ENCODE measurements at places on chromosomes 3 and 15.

- peak; percentile 47 for DNase-seq
These were observed 473.7 kb upstream of the ROBO2 start for GRCh38 chr3:76566211-76566534.

- no peak for DNase-seq
These were observed 53.5 kb upstream of the LEKR1 start for GRCh38 chr3:156772588-156773206.

GRCh38 chr15:96121086-96121920 lies 209.2 kb upstream of the NR2F2 start:
- DNase-seq, result no peak

DNA sequence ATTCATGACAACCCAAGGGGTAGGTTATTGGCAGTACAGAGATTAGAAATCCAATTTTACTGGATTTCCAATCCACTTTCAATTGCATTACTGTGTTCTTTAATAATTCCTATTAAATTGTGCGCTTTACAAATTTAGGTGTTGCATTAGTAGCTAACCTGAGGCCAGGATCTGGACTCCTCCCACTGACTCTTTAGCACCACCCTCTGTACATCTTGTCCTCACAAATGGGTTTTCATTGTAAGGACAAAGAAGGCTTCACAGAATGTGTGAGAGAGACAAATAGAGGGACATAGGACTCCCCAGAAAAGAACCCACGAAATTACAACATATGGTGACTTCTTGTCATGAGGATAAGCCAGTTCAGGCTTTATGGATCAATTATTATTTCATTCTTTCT lies 643.1 kb upstream of the NAALADL2 start:
- no peak for DNase-seq

- DNase-seq, result no peak
These were observed 36.3 kb downstream of the MBNL1 start for GRCh38 chr3:152305075-152305474.

- no peak for DNase-seq
These were observed 28.9 kb downstream of the PDCD10 start for GRCh38 chr3:167705840-167706239.

DNA sequence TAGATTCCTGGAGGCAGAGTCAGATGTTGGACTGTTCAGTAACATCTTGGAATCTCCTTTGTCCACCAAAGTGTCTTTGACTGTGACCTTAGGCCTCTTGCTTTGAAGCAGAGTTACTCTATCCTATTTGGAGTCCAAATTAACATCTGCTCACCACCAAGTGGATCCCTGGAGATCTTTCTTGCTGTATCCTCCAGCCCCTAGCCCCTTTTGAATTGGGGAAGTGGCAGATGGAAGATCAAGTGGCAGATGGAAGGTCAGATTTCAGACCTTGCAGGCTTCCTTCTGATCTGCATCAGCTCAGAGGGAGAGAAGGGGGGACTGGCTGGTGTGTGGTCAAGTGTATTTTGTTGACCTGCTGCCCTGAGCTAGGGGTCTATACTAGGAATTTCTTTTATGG lies 125.0 kb upstream of the ROPN1 start:
- peak; percentile 8 for DNase-seq

GRCh38 chr3:99808163-99808794 lies 9.4 kb upstream of the CMSS1 start:
- peak; percentile 19 for DNase-seq

DNA sequence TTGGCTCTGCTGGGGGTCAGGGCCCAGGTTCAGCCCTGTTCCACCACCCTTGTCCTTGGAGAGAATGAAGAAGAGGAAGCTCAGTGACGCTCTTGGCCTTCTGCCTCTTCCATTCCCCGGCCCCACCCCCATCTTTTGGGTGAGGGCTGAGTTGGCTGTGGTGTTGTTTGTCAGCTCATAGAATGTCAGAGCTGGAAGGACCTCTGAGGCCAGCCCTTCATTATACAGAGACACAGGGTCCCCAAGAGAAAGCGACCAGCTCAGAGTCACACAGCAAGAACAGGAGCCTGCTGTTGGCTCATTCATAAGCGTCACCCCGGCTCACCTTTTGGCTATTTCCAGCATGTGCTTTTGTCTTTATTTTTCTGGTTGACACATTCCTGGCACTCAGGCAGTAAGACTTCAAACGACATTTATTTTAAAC lies 68.2 kb downstream of the AAGAB start:
- DNase-seq, result no peak

DNA sequence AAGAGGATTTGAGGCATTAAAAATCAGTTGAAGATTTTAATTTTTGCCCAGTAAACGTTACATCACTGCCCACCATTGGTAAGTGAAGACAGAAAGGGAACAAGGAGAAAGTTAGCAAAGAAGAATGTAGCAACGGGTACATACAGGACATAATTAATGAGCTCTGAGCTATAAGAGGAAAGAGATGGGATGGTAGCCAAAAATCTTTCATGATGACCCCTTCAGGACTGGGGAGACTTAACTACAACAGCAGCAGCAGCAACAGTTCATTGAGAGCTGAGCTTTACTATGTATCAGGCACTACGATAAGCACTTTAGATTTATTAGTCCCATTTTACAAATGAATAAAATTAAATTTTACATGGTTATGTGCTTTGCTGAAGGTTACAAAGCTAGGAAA lies 18.4 kb downstream of the EMC4 start:
- no peak for DNase-seq

- DNase-seq, result no peak
These were observed 298.4 kb downstream of the GAP43 start for GRCh38 chr3:115921711-115922110.

- no peak for DNase-seq
These were observed 159.4 kb upstream of the GBE1 start for GRCh38 chr3:81920816-81921215.

- no peak for DNase-seq
These were observed 469.6 kb upstream of the DPPA4 start for GRCh38 chr3:109806929-109807328.

GRCh38 chr15:89330119-89330518 lies 4.5 kb downstream of the POLG start:
- DNase-seq, result no peak

GRCh38 chr15:56639631-56640030 lies 93.7 kb downstream of the ZNF280D start:
- DNase-seq, result no peak

- no peak for DNase-seq
These were observed 9.6 kb downstream of the CALML4 start for GRCh38 chr15:68195336-68196112.

- DNase-seq, result no peak
These were observed 159.6 kb upstream of the GADL1 start for GRCh38 chr3:31054032-31054431.

DNA sequence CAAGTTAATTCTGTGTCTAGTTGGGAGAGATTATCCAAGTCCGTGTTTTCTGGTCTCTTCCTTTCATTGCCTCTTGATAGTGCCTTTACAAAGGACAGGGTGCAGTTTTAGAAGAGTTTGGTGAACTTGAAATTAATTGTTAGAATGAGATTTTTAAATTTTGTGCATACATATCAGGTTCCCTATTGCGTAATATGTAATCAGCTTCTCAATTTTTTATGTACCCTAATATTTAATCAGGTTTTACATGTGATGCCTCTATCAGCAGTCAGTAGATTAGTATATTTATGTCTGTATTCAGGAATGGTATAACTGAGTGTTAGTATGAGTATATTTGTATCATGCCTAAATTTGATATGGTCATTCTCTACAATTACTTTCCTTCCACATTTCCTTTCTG lies 4.9 kb downstream of the SEC62 start:
- DNase-seq, result no peak

- no peak for DNase-seq
These were observed 55.8 kb downstream of the SLC41A3 start for GRCh38 chr3:126028096-126028495.

- no peak for DNase-seq
These were observed 186.6 kb upstream of the FEZF2 start for GRCh38 chr3:62559831-62560445.

- DNase-seq, result peak; percentile 24
These were observed 53.0 kb upstream of the HES1 start for GRCh38 chr3:194082743-194083636.

- DNase-seq, result no peak
These were observed 92.3 kb downstream of the TMEM212 start for GRCh38 chr3:171935261-171936123.

GRCh38 chr3:12235691-12236090 lies 53.2 kb upstream of the PPARG start:
- DNase-seq, result no peak

GRCh38 chr3:124812291-124813265 lies 74.6 kb downstream of the ITGB5 start:
- no peak for DNase-seq

DNA sequence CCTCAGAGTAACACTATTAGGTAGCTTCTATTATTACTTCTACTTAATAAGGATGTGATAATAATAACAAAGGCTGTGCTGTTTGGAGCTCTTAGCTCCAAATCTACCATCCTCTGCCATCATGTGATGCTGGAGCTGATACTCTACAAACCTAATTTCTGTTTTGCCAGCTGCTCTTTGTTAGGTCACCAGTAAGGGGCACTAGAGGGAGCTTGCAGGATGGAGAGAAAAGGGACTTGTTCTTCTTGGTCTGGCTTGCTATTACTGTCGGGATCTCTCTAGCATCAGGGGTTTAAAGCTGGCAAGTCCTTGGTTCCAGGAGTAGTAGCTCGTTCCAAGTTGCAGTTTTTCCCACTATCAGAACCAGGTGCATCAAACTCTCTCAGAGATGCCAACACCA lies 194.9 kb upstream of the KBTBD8 start:
- no peak for DNase-seq

DNA sequence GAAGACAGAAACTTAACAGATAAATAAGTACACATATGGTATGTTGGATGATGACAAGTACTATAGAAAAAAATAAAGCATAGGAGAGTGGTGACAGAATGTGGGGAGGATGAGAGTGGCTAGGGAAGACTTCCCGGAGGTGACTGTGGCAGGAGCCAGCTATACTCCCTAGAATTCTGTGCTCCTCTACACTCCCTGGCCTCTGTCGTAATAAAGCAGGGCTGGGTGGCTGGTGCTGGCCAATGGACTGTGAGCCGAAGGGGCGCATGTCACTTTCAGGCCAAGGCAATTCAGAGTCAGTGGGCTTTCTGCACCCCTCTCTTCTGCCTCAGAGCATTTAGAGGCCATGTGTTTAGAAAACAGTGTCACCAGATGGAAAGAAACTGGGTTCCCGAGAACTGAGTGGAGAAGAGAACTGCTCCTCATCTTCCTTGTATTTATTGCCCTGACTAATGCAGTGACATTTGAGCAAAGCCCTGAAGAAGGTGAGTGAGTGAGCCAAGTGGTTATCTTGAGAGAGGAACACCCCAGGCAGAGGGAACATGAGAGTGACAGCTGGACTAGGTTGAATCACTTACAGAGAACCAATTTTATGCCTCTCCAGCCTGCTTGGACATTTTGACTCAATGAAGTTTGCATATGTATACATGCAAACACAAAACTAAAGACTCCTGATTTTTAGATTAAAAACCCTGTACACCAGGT lies 5.2 kb upstream of the VPS8 start:
- DNase-seq, result peak; percentile 37

GRCh38 chr3:106421426-106421825 lies 552.6 kb upstream of the CBLB start:
- DNase-seq, result no peak

DNA sequence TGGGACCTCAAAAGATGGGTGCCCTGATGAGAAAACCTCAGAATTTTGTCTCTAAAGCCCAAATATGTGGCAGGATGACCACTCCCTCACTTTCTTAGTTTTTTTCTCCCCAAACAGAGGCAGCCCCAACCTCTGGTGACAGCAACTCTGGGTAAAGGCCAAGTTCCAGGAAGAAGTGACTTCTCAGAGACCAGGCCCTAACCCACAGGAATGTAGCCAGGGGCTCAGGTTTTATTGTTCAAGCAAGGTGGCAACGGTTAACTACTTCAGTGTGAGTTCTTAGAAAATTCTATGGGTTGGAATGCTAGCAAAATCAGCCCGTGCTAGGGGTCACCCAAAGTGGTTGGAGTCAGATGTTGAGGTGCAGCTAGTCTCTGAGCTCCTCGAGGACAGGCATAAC lies 5.1 kb upstream of the DNAJA4 start:
- no peak for DNase-seq

GRCh38 chr3:48445277-48445882 lies 1.2 kb upstream of the ATRIP start:
- no peak for DNase-seq

DNA sequence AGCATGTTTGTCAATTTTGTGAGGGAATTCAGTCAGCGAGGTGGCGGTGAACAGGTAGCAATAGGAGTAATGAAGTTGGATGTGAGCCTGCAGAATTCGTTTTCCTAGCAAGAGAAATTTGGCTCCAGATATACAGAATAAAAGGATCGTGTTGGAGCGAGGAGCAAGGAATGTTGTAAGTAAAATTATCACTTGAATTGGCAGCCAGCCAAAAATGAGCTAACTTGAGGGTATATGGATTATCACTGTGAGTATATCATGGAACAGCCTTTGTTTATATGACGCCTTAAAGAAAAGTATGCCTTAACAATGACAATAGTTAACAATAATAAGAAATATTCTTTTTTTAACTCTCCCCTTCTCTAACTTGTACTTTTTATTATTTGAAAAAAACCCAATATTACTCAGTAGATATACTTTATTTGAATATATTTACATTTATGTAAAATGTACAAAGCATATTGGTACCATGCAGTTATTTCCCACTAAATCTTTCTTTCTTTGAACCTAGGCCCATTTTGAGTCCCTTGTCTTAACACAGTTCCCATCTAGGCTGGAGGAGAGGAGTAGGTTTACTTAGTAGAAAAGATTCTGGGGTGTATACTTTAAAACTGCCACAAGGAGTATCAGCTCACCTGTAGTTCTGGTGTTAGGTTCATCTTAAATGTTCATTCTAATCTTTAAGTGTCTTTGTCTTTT lies 29.3 kb downstream of the EPHA6 start:
- DNase-seq, result no peak

Data from NCI-H510A treated with DMSO at 0.1 percent for 48 hours (cell line).